ENCODE measurements at places on chromosomes 13 and 19. TPM values are rescaled to one million over a fixed set of nuclear protein-coding genes. Genes with fewer than 3 reads are reported as not detected.

EML2 gene
- total RNA-seq = 27.1 TPM

PLPPR2 gene
- 55.8 TPM for total RNA-seq

KIR2DL1 gene
- total RNA-seq = not detected

DNA sequence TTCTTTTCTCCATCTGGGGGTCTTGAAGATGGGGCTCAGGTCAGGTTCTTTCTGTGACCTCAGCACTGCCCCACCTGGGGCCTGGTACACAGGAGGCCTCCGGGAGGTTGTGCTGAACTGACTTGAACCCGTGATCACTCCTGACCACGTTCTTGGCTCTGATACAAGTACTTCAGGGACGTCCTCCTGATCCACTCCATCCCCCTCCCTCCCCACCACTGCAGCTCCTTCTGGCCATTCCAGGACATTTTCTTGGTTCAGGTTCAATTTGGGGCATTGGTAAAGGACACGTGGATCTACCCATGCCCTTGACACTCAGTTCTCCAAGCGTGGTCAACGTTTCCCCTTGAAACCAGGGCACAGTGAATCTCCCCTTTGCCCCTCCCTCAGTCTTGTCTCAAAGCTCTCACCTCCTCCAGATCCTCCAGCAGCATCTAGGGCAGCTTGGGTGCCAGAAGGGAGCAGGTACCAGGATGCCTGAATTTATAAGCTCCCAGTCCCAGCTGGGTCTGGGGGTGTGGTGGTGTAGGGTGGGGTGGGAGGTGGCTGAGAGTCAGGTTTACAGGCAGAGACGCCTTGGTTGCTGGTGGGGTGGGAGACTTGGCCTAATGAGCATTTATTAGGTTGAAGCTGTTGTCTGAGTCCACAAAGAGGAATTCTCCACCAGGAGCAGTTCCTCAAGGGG is at the start of gene KLK15:
TSS of gene KLK15 (minus strand) at position 458 of the 685 bp plus-strand sequence. CDS start 2,082 bp downstream, outside the sequence.
- no peaks in the 10 kb centered on the region for H3K36me3 ChIP-seq
- no peak within 1 kb of the TSS for H3K27ac ChIP-seq

- no peaks in the 10 kb centered on the region for H3K27me3 ChIP-seq
- peaks cover 37% of the 10 kb centered on the region for H3K4me1 ChIP-seq
- no peak for DNase-seq
- H3K4me3 ChIP-seq = no peak overlapping the region
- peaks cover 22% of the 10 kb centered on the region for H3K36me3 ChIP-seq
Observed at GRCh38 chr19:4991538-4991937, 22.6 kb downstream of the KDM4B start.

CEBPG gene
- total RNA-seq = 41.1 TPM
